ENCODE measurements at places on chromosomes 4 and X.

DNA sequence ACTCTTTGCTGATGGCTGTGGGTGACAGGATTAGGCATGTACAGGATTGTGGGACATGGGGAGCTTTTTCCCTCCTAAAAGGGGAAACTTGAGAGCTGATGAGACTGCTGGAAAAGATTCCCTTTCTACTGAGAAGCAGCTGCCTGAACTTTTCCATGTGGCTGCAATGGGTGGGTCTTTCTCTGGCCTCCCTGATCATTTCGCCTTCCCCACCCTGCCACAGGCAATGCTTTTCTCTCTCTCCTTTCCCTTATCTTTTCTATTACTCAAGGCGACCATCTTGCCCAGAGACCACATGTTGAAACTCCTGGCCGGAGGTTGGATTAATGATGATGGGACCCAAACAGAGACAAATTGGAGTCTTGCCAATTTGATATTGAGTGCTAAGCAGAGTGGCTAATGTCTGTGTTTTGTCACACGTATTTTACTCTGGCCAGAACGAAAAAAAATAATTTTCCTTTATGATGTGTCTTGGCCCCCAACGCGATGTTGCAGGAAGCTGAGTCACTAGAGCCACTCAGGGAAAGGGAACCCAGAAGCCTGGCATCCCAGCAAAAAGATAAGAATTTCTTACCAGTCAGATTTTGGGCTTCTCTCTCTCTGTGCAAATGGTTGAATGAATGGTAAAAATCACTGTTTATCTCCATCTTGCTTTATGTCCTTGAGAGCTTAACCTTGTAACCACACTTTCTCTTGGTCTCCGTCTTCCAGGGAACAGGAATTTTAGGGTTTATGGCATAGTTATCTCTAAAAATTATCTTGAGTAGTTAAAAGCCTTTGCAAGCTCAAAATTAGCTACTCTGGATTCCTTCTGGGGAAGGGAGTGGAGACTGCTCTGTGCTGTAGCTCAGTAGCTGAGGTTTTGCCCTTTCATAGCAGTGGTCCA lies 19.4 kb upstream of the ATP8A1 start:
- no peak for DNase-seq

DNA sequence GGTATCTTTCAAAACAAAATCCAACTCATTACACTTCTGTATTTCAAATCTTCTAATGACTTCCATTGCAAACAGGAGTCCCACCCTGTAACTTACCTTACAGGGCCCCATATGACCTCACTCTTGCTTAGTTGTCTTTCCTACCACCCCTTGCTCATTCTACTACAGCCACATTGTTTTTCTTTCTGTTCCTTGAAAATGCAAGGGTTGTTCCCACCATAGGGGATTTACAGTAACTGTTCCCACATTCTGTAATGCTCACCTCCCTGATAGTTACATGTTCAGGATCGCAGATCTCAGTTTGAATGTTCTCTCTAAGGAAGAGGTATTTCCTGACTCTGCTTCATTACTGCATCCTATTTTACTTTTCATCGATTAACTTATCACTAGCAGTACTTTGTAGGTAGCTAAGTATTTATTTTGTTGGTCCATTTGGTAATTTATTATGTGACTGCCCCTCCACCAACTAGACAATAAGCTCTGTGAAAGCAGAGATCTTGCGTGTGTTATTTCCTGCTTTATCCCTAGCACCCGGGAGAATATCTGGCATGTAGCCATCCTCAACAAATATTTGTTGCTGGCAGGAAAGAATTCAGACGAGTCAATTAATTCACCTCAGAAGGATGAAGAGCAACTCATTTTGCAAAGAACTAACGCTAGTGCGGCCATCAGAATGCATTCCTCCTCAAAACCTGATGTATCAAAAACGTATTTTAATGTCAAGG lies 21.4 kb downstream of the MAOB start:
- peak; percentile 76 for DNase-seq

GRCh38 chr4:82801910-82802521 lies 3.4 kb upstream of the SCD5 start:
- peak; percentile 56 for DNase-seq

DNA sequence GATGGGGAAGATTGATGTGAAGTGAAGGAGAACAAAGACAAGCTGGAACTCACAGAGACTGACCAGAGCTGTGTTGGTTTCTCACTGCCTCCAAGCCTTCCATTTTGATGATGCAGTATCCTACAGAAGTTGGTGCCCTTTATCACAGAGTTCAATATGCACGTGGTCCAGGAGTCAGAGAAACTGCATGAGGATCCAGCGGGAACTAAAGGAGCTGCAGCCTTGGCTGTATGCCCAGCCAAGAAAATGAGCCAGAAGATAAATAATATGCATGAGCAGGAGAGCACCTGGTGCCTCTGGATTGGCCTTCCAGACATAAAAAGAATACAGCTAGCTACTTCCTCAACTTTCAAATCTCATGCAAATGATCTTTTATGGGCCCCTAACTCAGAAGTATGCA lies 44.3 kb upstream of the DCLK2 start:
- peak; percentile 53 for DNase-seq

- DNase-seq = no peak
These were observed 37.9 kb upstream of the MXRA5 start for GRCh38 chrX:3384327-3384726.

- no peak for DNase-seq
These were observed 108.6 kb downstream of the TNIP2 start for GRCh38 chr4:2647403-2648158.

GRCh38 chr4:23966725-23967124 lies 76.9 kb upstream of the PPARGC1A start:
- peak; percentile 4 for DNase-seq

DNA sequence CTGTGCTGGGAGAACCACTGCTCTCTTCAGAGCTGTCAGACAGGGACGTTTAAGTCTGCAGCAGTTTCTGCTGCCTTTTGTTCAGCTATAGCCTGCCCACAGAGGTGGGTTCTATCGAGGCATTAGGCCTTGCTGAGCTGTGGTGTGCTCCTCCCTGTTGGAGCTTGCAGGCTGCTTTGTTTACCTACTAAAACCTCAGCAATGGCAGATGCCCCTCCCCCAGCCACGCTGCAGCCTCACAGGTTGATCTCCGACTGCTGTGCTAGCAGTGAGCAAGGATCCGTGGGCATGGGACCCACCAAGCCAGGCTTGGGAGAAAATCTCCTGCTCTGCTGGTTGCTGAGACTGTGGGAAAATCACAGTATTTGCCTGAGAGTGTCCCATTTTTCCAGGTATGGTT lies 133.8 kb upstream of the UBQLN2 start:
- no peak for DNase-seq

DNA sequence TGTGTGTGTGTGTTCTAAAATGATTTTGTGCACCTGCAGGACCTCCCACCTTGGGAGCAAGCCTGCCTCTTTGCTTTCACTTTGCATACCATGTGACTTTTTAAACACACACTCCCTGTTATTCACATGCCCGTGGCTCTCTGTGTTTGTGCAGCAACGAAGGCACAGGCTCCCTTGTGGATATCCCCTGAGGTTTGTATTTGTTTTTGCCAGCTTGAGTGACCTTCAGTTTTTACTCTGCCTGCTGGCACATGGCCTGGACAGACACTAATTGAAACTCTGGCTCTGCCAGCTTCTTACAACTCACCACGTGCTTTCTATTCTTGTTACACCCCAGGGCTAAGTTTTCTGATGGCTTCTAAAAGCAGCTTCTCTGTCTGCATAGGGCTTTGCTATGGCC lies 885.8 kb downstream of the SH3BGRL start:
- DNase-seq = no peak

- DNase-seq = no peak
These were observed 56.7 kb upstream of the ENPP6 start for GRCh38 chr4:184274286-184274951.

DNA sequence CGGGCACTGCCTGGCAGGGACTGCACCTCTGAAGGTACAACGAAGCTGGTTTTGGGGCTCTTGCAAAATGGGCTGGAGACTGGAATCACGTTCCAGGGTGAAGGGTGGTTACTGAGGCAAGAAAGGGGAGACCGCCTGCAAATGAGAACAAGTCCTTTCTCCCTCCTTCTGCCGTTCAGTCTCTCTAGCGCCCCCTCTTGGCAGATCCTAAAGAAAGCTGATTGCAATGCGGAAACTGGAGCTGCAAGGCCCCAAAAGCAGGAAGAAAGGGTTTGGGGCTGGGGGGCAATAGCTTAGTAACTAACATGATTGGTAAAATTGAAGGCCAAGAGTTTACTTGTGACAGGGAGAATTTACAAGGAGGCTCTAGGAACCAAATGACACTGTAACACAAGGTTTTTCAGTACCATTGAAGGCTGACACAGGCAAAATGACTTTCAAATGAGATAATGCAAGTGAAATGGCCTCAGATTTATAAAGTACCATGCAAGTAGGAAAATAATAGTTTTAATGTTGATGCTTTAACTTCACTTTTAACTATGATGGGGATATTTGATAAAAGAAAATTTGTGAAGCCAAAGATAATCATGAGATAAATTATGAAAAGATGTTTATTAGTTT lies 222.7 kb upstream of the HAND2 start:
- peak; percentile 26 for DNase-seq

DNA sequence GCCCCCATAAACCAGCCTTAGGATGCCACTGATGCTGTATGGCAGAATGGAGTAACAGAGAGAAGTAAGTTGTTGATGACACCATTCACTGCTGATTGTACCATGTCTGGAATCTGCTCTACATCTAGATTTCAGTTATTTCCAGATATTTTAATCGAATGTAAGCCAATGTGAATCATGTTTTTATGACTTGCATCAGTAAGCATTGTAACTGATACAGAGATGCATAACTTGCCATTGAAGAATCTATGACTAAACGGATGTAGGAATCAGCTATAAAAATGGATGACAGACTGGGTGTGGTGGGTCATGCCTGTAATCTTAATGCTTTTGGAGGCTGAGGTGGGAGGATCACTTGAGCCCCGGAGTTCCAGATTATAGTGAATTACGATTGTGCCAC lies 161.0 kb upstream of the GATB start:
- no peak for DNase-seq

GRCh38 chr4:9916346-9916745 lies 105.0 kb downstream of the SLC2A9 start:
- peak; percentile 10 for DNase-seq

- peak; percentile 54 for DNase-seq
These were observed 40.8 kb downstream of the CENPU start for GRCh38 chr4:184693056-184693455.

DNA sequence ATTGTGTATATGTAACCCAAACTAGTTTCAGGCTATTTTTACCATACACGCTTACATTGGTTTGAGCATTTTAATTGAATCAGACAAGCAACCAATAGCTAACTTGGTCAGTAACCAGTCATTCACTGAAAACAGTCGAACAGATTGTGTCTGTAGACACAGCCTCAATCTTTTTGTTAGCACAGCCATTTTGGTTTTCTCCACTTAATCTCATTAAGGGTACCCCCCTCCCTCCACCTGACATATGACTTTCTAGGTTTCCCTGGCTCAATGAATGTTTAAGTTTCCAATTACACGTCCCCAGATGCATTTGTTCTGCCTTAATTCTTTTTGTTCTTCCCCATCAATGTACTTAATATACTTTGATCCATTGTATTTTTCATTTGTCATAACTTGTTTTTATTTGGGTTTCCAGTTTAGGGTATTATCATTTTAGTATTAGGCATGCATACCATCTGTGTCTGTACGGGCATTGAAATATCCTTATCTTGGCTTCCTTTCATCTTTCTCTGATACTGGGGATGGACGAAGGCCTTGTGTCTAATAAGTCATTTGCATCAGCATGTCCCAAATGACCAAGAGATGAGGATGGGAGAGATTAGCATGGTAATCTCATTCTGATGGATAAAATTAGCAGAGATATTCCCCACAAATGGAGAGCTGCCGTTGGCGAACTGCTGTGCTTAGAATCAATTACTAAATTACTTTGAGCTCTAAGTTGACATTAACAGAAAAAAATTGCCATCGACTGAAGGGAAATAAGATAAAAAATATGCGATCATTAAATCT lies 35.9 kb upstream of the PHOX2B start:
- DNase-seq = no peak

- DNase-seq = peak; percentile 71
These were observed 3.1 kb downstream of the ZGRF1 start for GRCh38 chr4:112633477-112634235.

DNA sequence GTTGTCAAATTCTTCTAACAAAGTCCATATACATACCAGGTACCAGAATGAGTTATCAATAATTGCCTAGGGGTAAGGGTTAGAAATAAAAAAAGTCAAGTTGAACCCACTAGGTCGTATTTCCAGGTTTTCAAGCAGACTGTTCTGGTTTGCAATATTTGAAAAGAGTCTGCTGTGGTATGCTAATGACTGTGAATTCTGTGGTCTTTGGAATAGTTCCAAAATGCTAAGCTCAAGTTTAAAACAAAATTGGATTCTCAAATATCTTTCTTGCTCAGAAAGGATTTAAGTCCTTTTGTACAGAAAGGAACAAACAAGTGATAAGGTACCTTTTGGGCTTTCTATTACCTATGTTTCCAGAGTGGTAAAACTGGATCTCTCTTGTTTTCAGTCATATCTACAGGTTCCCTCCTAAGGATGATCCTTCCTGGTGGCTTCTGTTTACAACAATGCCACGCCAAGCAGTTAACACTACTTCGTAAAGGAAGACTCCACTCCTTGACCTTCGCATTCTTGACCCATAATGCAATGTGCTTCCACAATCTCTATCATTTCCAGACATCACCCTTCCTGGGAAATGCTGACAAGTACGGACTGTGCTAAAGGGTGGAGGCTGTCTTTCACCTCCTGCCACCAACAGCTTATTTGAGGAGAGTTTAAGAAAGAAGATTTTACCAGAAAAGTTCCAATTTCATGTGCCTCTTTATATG lies 531.7 kb upstream of the FTHL17 start:
- peak; percentile 19 for DNase-seq

DNA sequence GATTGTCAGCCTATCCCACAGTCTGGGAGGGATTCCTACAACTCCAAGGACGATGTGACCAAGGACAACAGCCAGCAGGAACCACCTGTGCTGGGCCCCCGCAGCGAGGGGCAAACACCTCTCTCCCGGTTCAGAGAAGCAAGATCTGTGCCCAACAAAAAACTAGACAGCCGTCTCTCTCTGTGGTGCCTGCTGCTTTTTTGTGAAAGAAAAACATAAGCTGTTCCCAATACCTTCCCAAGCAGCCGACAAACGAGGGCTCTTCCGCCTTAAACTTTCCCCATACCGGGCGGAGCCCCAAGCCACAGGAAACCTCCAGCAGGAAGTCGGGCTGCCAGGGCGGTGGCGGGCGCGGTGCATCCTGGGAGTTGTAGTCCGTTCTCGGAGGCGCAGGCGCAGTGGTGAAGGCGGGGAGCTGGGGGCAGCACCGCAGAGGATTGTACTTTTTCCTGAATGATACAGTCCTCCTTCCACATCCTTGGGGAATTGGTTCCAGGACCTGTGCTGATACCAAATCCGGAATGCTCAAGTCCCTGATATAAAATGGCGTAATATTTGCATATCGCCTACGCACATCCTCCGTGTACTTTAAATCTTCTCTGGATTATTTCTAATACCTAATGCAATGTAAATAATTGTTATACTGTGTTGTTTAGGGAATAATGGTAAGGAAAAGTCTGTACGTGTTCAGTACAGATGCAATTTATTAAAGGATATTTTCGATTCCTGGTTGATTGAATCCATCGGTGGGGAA lies 63.1 kb upstream of the IRF2 start:
- peak; percentile 97 for DNase-seq

Measured in fibroblast of pulmonary artery (primary cell).